Cardiac fibroblast (primary cell): ENCODE measurements at places on chromosomes 16 and 17.

GRCh38 chr17:37461668-37462067, 28.0 kb upstream of the DUSP14 start:
- peak; percentile 16 for DNase-seq

- DNase-seq: no peak
Measured at GRCh38 chr17:27797390-27798091, 2.8 kb downstream of the NOS2 start.

GRCh38 chr17:39200070-39200879, at the start of gene RPL19:
Gene RPL19 (plus strand): TSS chr17:39200283. CDS start chr17:39200345, 62 bp downstream.
- DNase-seq: peak; percentile 31

- no peak for DNase-seq
Measured at GRCh38 chr17:6020376-6021010, 49.7 kb upstream of the WSCD1 start.

- no peak for DNase-seq
Measured at GRCh38 chr17:74632617-74633016, 9.1 kb upstream of the CD300E start.

DNA sequence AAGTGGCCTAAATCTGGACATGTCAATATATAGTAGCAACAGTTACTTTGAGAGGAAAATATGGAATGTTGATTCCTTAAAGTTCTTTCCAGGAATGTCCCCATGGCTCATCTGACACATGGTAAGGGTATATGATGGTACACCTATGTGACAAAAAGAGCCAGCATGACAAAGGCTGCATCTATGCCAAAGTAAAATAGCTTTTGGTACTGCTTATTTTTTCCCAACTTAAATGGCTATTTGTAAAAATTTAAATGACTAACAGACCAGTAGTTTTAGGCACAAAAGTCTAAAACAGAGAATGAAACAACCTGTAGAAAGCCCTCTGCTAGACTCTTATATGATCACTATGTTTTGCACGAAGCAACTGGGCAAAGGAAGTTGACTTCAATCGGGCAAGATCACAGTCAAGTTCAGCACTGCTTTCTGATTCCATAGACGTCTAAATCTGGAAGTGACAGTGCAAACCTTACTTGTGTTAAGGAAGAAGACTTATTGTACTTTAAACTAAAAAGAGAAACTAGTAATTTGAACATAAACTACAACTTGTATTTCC, 135.1 kb downstream of the SKAP1 start:
- DNase-seq: no peak

GRCh38 chr17:72710834-72711233, 381.7 kb downstream of the SLC39A11 start:
- no peak for DNase-seq

DNA sequence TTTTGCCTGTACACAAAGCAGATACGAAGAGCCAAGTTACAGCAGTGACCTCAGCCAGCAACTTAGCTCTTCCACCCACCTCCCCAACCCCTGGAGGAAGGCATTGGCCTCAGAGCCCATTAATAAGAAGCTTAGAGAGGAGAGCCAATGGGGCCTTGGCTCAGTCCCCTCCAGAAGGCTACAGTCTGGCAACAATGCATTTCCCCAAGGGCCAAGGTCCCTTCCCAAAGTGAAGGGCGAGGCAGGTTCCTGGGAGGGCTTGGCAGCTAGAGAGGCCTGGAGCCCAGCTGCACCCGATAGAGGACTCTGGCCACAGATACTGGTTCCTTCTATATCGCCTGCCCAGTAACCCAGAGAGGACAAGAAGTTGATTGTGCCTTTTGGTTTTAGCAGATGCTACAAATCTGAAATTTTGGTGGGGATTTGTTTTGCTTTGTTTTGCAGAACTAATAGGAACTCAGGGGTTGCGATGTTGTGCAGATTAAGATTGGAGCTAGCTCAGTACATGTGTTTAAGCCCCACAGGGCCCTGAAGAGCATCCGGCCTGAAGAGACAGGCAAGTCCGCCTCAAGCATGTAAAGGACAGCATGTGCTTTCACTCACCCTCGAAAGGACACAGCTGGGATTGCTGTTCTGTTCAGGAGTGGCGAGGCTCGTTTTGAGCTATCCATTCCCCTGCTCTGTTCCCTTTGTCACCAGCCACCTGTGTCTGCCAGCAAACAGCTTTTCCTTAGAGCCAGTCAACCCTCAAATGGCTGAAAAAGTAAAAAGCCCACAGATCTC, 12.0 kb upstream of the PNPO start:
- no peak for DNase-seq

GRCh38 chr16:21227866-21228265, 5.6 kb upstream of the ANKS4B start:
- no peak for DNase-seq

DNA sequence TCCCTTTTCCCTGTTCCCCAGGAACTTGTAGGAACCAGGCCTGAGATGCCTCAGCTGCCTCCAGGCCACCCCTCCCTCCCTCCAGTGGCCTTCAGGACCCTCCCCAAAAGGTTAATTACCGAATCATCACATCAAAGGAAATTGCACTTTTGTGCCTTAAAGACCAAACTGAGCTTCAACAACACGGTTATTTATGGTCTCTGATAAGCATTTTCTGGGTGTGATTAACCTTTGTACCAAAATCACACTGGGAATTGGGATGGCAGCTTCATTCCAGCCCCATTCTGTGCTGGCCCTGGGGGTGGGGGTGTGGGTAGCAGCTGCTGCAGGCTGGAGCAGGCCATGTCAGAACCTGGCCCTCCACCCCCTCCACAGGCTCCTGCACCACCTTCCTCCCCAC, 16.7 kb downstream of the CRHR1 start:
- DNase-seq: no peak

- no peak for DNase-seq
Measured at GRCh38 chr16:268141-269053, 7.3 kb downstream of the RGS11 start.

DNA sequence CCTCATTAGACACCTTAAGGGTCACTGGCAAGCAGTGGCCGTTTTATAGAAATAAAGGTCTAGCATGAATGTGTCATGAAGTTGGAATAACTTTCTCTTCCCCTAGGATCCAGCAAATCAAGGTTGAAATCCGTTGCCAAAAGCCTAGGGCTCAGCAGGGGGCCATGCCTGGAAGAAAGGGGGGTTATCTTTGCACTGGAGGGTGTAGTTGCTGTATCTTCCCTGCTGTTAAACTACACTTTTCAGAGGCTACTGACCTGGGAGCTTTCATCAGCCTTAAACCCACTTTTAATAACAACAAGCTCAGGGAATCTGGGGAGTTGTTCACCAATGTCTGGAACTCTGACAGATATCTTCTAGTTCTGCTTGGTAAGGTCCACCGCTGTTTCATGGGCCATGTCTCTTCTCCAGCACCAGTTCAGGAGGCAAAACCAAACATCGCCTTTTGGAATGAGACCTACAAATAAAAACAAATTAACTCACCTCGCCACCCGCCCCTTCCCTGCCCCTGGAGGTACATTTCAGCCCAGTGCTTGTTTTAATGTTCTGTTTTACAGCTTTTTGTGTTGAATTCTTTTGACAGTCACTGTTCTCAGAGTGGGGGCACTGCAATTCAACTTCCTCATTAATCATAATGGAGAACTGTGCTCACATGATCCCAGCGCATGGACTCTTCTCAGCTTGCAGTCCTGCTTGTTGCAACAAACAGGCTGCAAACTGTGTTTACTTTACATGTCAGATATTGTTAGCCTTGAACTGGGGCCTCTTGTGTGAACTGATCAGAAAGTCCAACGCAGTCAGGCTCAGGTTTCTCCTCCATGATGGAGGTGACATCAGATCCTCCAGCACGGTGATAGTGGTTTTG, 508.7 kb downstream of the KCNJ2 start:
- DNase-seq: no peak

DNA sequence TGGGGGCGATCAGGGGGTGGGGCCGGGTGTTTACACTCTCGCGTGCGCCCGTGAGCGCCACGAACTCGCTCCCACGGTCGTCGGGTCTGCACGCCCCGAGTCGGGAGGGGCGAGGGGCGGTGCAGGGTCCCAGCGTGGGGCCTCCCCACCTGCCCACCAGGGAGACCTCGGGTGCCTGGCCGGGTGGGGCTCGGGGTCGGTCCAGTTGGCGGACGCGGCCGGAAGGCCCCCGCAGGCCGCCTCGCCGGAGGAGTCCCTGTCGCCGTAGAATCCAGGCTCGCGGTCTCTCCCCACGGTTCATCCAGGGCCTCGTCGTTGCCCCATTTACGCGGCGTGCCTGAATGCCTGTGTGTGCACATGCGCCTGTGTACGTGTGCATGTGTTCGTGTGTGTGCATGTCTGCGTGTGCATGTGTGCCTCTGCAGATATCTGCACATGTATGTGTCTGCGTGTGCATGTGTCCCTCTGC, 510 bp upstream of the RAB40B start:
- DNase-seq: no peak

GRCh38 chr16:85017151-85017550, 5.8 kb upstream of the ZDHHC7 start:
- DNase-seq: no peak

DNA sequence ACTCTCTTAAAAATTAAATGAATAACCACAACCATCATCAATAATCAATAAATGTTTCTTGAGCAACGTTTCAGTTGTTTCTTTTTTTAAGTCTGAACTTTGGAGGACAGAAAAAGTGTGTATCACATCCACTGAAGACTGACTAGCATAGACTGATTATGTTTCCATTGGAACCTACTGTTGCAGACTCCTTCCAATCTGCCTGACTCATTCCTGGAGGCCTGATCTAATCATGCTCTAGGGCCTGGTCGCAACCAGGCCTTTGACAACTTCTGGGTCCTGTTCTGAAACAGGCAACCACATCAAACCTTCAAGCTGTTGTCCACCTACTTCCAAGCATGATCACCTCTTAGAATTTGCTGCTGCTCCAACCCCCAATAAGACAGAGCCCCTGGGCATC, 109.2 kb upstream of the NUDT7 start:
- no peak for DNase-seq

- peak; percentile 78 for DNase-seq
Measured at GRCh38 chr16:66569131-66569530, 2.9 kb downstream of the CMTM1 start.

GRCh38 chr17:37516127-37516571, 26.5 kb downstream of the DUSP14 start:
- no peak for DNase-seq

- DNase-seq: no peak
Measured at GRCh38 chr17:70896843-70897242, 727.5 kb downstream of the KCNJ2 start.

- DNase-seq: no peak
Measured at GRCh38 chr17:63491977-63492618, 15.2 kb downstream of the ACE start.

DNA sequence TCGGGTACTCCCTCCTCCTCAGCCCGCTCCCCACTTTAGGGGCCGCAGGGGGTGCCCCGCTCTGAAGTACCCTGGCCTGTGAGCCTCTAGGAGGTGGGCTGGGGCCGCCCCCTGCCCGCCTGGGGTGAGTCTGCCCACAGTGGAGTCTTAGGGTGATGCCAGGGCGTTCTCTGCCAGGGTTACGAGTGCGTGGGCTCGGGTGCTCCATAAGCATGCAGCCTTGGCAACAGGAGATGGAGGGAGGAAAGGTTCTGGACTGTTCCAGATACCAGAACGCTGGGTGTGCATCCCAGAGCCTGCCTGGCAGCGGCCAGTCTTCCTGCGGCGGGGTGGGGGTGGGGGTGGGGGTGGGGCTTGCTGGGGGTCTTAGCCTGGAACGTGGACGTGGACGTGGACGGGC, 15.9 kb downstream of the CACNA1H start:
- no peak for DNase-seq
